ENCODE measurements at places on chromosomes 2 and 18.

DNA sequence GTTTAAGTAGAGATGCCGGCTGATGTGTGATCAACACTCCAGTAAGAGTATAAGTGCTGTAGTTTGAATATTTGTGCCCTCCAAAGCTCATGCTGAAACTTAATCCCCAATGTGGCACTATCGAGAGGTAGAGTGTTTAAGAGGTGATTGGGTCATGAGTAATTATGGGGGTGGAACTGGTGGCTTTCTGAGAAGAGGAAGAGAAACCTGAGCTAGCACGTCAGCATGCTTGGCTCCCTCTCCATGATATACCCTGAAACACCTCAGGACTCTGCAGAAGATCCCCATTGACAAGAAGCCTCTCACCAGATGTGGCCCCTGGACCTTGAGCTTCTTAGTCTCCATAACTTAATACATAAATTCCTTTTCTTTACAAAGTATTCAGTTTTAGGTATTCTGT is 584.8 kb downstream of the TSN start:
- no peak for DNase-seq

DNA sequence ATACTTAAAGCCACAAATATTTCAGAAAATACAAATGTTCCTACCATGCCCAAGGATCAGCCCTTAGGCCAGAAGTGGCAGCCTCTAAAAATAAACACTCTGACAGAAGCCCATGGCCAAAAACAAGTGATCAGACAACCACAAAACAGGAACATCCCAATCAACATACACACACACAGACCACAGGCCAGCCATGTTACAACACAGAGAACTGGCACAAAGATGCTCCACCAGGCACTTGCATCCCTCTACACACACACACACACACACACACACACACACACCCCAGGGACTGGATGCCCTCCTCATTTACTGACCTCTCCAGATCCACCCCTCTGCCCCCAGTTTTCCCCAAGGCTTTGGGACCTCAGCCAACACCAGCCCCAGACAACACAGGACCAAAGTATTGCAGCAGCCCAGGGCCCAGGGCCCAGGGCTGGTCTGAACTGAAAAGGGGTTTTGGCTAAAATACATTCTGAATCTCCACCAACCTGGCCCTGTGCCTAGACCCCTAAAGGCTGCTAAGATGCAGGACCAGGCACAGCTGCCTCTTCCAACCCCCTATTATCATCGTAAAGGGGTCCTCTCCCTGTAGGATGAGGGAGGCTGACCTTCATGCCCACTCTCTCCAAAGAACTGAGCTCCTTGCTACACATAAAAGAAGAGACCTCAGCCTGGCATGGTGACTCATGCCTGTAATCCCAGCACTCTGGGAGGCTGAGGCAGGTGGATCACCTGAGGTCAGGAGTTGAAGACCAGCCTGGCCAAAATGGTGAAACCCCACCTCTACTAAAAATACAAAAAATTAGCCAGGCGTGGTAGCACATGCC is 151.4 kb downstream of the TNS1 start:
- DNase-seq, result no peak

DNA sequence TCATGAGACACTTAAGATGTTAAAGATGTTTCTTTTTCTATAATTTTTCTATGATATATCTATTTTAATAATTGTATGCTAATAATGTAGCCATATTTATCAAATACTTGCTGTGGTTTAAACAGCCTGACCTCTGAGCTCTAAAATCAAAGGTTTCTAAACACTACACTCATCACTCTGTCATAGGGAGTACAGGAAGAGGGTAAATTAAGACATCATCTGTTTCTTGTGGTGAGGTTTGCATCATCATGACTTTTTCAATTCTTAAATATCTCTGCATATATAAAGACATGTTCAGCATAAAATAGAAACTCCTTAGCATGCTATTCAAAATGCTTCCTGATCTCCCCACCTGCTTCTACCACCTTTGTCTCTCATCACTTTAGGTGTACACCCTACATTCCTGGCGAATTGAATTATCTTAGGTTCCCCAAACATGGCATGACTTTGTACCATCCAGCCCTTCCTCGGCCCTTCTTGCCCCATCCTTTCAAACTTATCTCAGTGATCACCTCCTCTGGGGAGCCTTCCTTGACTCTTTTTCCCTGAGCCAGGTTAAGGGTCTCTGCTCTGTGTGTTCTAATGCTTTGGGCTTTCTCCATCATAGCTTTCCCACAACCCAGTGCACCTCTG is 105.3 kb upstream of the TTN start:
- DNase-seq, result no peak

DNA sequence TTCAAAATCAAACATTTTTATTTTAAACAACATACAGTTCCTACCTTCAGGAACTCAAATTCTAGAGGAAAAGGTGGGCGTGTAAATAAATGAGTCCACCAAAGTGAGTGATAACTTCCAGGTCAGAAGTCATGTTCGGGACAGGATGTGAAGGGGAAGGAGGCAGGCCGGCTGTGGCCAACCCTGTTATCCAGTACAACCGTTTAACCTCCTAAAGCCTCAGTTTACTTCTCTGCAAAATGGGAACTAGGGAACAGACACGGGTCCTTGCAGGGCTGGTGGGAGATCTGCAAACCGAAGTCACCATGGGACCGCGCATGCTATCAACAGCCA is 373 bp downstream of the EIPR1 start:
- peak; percentile 47 for DNase-seq

DNA sequence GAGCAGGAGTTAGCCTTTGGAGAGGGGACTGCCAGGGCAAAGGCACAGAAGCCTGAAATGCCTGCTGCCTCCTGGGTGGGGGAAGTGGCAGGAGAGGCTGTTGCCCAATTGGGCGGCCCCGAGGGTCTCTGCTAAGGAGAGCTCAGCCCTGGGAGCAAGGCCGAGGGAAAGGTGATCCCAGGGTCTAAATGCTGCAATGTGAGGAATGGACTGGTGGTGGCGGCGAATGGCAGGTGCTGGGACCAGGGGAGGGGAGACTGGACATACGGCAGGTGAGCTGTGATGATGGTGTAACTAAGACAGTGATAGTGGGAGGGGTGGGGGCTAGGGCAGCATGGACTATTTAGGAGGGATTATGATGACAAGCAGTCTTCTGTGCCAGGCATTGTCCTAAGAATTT is 104.0 kb downstream of the DYSF start:
- no peak for DNase-seq

- peak; percentile 60 for DNase-seq
Measured at GRCh38 chr2:129849559-129850160, 129.8 kb upstream of the RAB6C start.

- DNase-seq, result no peak
Measured at GRCh38 chr18:47724186-47724975, 206.1 kb downstream of the SMAD2 start.

GRCh38 chr2:64491426-64491825 is 32.7 kb upstream of the AFTPH start:
- DNase-seq, result no peak

GRCh38 chr2:31785876-31786275 is 205.1 kb upstream of the SRD5A2 start:
- no peak for DNase-seq

- no peak for DNase-seq
Measured at GRCh38 chr2:161130354-161130753, 29.9 kb upstream of the TANK start.

DNA sequence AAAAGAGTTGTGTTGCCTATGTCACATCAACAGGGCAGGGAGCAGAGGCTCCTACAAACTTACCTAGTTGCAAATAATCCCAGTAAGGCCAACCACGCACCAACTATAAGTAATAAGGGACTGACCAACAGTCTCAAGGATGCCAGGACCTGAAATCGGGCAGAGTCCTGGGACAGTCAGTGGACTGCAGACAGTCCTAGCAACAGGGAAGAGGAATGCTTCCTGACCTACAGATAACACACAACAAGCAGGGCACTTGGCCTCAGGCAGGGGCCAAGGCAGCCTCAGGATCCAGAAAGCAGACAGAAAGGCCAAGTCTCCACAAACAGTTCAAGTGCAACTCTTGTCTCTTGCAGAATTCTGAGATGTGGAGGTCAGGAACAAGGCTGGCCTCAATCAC is 56.2 kb downstream of the GALNT14 start:
- no peak for DNase-seq

DNA sequence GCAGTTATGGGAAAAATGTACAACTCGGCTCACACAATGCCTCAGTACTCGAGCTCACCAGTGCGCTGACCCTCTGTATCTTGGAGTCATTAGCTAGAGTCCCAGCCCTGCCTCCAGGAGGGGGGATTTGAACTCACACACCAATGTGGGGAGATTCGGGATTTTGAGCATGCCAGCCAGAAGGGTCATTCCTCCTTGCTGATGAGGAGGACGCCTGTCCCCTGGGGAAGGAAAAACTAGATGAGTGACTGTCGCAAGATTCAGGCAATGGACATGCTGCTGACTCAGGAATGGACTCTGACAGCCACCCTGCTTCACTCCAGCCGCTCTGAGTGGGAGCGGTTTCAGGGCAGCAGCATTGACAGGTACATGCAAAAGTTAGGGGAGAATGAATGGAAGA is 20.6 kb downstream of the FIGN start:
- DNase-seq, result peak; percentile 24

DNA sequence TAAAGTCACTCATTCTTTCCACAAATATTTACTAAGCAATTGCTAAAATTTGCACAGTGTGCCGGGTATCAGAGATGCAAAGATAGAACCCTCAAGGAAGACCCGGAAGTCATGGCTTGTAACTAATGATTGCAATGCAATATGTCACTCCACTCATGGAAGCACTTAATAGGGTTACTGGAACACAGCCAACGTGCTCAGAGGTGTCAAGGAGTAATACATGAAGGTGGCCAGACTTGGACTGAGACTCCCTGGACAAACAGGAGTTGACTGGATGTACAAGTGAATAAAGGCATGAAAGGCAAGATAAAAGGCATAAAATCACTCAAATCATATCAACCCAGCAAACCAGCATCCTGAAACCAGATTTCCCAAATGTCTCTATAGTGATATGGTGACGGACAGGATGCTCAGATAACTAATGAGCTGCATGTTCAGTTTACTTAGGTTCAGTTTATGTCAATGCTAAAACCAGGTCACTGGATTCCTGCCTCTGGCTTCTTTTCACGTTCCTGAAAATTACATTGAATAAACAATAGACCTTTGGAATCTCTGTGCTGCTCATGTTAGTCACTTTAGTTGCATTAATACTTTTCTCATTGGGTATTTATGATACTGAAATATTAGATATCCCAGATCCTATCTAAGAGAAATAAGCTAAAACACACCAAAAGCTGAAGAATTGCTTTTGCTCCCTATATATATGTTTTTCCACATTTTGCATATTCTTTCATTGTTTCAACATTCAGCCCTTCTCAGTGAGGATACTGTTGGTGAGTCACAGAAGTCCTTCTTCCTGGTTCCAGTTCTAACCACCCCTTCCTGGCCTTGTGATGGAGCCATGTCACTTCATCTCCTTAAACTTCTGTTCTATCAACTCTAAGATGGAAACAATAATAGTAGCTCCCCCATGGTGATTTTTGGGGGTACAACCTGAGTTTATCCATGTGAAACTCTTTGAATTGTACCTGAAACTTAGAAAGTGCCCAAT is 688.9 kb upstream of the ID2 start:
- DNase-seq, result no peak

DNA sequence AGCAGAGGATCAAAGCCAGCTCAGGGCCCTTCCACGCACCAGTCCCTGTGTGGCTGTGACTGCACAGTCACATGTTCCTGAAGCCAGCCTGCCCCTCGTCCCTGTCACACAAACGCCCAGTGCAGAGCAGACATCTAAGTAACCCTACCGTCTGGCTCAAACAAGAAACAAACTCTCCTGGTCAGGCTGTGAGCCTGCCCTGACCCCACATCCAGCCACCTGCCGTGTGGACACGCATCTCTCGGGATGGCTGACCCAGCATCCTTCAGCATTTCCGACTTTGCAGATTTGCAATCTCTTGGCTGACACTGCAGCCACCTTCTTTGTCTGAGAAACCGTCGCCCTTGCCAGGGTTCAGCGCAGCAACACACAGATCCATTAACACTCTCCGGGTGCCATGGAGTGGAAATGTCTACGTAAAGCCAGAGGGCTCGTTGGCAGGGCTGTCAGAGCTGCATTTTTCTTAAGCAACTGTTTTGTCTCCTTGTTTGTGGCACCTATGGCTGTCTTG is 82.3 kb upstream of the ASAP2 start:
- no peak for DNase-seq

- peak; percentile 54 for DNase-seq
Measured at GRCh38 chr2:111898703-111899514, 502 bp downstream of the MERTK start.

DNA sequence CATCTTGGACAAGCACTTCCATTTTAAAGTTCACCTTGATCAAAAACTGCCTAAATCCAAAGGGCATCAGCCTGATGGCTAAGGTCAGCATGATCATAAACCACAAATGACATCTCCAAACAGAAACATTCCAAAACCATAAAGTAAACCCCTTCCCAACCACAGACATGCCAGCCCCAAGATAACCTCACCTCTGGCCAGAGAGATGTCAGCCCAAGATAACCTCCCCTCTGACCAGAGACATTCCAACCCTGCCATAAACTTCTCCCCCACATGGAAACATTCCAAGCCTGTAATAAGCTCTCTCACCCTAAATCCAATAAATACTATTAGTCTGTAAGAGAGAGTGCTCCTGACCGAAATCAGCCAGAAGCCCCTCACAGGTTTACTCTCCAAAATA is 18.6 kb upstream of the MARCO start:
- DNase-seq, result no peak

DNA sequence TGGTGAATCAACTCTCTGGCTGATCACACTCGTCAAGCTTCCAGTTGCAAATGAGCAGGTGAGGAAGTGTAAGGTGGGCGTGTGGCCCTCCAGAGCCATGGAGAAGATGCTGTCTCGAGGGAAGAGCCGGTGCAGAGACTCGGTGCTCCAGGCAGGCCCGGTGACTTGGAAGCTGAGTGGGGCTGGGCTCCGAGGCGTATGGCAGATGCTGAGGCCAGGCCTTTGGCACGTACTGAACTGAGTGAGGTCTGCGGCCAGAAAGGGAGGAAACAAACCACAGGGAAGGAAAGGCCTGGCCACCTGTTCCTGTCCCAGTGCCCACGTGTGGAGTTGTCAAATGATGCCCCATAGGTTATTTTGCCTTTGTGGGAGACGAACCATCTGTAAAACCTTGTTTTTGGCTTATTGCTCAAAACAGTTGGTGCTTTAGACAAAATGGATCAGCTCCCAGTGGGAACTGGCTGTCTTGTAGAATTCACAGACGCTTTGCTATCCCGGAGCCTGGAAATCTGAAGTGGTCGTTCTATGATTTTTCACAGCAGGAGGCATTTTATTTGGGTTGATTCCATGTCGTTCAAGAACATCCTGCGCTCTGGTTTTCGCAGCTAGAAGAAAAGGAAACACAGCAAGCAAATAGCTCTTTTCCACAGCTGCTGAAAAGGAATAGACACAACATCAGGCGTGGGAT is 117.5 kb upstream of the TMEM18 start:
- peak; percentile 63 for DNase-seq

DNA sequence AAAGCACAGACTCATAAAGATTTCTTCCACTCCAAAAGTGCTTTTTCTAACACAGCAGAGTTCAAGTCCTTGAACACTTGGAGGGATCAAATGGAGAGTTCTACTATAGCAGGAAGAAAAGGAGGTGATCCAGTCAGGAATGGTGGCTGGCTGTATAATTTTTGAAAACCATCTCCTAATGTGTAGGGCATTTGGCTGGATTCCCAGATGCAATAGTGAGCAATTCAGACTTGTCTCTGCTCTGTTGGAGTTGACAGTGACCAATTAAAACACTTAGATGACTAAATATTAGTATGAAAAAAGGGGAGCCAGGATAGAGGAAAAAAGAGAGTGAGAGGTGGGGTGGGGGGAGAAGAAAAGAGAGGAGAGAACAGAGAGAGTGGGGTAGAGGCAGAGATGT is 5.3 kb upstream of the G6PC2 start:
- DNase-seq, result no peak
